T-helper 1 cell (primary cell): ENCODE measurements at places on chromosomes 16 and 17.

- DNase-seq: no peak
Observed at GRCh38 chr17:78226759-78227454, 4.5 kb upstream of the TMEM235 start.

GRCh38 chr17:18021372-18021771 is 17.6 kb downstream of the ATPAF2 start:
- DNase-seq: no peak

- DNase-seq: no peak
Observed at GRCh38 chr17:55154101-55154500, 110.7 kb upstream of the HLF start.

- no peak for DNase-seq
Observed at GRCh38 chr17:18860161-18860972, 2.4 kb downstream of the PRPSAP2 start.

DNA sequence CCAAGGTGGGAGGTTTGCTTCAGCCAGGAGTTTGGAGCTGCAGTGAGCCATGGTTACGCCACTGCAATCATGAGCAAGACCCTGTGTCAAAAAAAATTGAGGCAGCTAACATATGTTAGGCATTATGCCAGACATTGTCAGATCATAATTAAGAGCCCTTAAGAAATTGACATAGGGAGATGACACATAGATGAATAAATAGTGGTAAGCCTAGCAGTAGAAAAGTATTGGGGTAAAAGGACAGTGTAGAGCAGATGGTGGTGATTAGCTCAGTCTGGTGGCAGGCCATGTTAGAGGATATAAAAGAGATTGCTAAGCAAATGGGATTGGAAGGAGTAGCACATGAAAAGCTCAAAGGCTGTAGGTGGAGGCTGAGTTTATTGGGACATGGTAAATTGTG is 22.6 kb downstream of the SRCAP start:
- no peak for DNase-seq

DNA sequence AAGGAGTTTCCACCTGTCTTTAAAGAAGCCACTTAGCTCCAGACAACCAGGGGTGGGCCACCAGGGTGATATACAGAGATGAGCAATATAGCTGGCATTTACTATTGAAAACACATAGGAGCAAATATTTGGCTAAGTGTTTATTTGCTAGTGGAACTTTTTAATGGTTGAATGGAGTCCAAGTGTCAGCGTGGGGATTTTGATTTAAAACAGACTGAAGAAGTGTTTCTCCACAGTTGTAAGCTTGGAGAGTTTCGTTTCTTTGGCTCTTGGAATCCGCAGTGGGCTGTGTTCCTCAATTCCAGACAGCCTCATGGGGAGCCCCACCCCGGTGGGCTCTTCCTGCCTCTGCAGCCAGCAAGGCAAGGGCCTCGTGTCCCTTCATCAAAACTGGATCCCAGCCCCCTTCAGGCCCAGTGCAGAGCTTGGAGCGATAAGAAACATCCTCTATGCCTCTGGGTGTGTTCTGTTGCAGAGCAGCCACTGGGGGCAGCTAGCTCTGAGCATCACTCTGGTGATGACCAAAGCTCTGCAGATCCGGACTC is 36.1 kb downstream of the NOG start:
- DNase-seq: no peak

- DNase-seq: no peak
Observed at GRCh38 chr17:44976206-44976605, 8.1 kb upstream of the C1QL1 start.
